Cardiac septum (tissue), 1 donor: ENCODE measurements at places on chromosomes 6 and 20. TPM values are rescaled to one million over a fixed set of nuclear protein-coding genes. Genes with fewer than 3 reads are reported as not detected.
A peak's percentile ranks its signal among the peaks of the same experiment; 100 is the strongest.

Gene CNR1
- total RNA-seq = 2.9 TPM

Gene CGAS
- total RNA-seq = 2.0 TPM

Gene RNGTT
- total RNA-seq = 7.9 TPM

Gene TREM1
- 2.6 TPM for total RNA-seq

GRCh38 chr6:138691595-138692057 lies 81.9 kb upstream of the CCDC28A start:
- DNase-seq = no peak

DNA sequence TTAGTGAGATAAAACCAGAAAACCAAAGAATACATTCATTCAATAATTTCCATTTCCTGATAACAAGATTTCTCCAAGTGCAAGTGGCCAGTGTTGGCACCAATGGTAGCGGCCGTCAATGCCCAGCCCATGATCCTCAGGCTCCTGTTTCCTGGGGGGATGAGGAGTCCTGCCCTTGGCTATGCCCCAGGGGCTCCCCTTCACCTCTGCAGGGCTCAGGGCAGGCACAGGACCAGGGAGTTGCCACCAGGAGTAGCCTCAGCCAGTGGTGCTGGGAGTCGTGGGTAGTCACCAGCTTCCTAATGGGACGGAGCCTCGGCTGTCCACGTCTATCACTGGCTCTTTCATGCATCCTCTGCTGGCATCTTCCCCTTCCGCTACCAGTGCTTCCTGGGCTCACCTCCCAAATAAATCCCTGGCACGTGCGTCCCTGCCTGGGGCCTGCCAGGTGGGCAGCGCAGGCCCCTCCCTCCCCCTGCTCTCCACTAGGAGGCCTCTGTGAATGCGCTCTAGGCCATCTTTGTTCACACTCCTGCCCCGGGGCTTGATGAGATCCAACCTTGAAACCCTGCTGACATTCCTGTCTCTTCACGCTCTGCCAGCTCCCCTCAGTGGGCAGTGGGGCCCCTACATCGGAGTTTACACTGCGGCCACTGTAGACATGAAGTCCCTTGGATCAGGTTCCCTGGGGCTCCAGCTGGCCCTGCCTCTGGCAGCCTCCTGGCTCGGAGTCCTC lies 215.7 kb downstream of the SYNDIG1 start:
- DNase-seq = peak; percentile 74
